ENCODE measurements at places on chromosomes 6 and 20. TPM values are rescaled to one million over a fixed set of nuclear protein-coding genes. Genes with fewer than 3 reads are reported as not detected.

Gene PI3
- not detected for total RNA-seq

Gene MAP3K5
- total RNA-seq = 11.0 TPM

Gene FRK
- total RNA-seq = 0.04 TPM

Gene PTPRA
- 47.7 TPM for total RNA-seq

Gene TRAPPC3L
- not detected for total RNA-seq

Gene PRDM13
- not detected for total RNA-seq

Gene THBD
- total RNA-seq = not detected
